ENCODE measurements at places on chromosomes 16 and 17. TPM values are rescaled to one million over a fixed set of nuclear protein-coding genes. Genes with fewer than 3 reads are reported as not detected.

The CD300LB gene
- 0.27 TPM for polyA plus RNA-seq

The TTLL6 gene
- polyA plus RNA-seq, result 3.1 TPM

The CTRB2 gene
- polyA plus RNA-seq, result not detected

The ACSM5 gene
- 0.48 TPM for polyA plus RNA-seq

The TRAP1 gene
- 97.1 TPM for polyA plus RNA-seq

The CDRT15 gene
- polyA plus RNA-seq, result 0.34 TPM

The SSTR5 gene
- polyA plus RNA-seq, result 1.2 TPM

The RNF112 gene
- 3.7 TPM for polyA plus RNA-seq

The ZNF385C gene
- polyA plus RNA-seq, result 1.4 TPM

The TEKT5 gene
- 0.09 TPM for polyA plus RNA-seq

The HOXB5 gene
- polyA plus RNA-seq, result 25.7 TPM

The UBFD1 gene
- 44.3 TPM for polyA plus RNA-seq

The KRT23 gene
- 0.18 TPM for polyA plus RNA-seq

The CPSF4L gene
- polyA plus RNA-seq, result 0.21 TPM
